T-helper 22 cell (primary cell): ENCODE measurements at places on chromosomes 11 and 22.

DNA sequence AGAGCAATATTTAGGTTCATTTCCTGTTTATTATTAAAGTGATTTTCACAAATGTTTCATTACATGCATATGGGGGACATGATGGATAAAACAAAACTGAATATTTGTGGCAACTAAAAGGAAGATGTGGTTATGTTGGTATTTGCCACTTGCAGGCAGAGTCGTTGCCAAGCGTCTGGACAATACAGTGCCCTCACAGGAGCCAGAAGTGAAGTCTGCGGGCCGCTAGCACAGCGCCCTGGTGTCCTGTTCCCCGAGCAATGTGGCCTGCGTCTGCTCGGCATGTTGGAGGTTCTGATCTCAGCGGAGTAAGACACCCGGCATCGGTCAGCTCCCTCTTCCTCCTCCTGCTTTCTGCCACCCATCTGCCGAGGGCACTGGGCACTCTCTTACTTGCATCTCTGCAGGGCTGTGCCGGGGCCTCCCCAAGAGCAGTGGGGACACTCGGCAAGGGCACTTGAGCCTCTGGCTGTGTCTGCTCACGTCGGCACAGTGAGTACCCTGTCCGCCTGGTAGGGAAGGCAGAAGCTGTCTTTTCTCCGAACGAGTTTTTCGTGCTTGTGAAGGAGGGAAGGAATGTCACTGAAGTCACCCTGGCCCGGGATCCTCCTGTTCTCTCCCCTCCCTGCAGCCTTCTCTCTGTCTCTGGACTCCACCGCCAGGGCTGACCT is 10.5 kb upstream of the TTLL12 start:
- DNase-seq: no peak

- no peak for DNase-seq
Measured at GRCh38 chr11:32891657-32892354, 805 bp upstream of the QSER1 start.

- DNase-seq: no peak
Measured at GRCh38 chr22:24542641-24543040, 12.3 kb downstream of the GUCD1 start.

- no peak for DNase-seq
Measured at GRCh38 chr11:76217653-76218160, 11.4 kb upstream of the WNT11 start.

DNA sequence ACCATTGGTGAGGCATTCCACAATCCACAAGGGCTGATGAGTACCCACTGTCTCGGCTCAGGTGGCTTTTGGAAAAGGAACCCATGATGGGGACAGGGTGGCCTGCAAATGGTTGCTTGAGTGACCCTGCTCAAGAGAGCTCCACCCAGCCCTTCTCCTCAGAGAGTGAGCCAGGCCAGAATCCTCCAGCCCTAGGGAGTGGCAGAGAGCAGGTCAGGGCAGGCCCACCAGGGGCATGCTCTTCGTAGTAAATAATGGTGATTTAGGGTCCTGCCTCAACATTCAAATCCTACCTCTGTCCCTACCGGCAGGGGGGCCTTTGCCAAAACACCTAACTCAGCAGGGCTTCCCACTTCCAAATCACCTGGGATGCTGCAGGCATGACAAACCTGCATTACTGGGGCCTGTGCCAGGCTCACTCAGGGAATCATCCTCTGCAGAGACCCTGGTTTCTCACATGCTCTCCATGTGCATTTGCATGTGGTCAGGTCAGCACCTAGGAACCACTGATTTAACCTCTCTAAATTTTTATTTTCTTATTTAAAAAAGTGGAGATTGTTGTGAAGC is 17.3 kb upstream of the TP53I11 start:
- no peak for DNase-seq

GRCh38 chr11:17855531-17856290 is 121.1 kb downstream of the KCNC1 start:
- DNase-seq: no peak

GRCh38 chr11:94928117-94928990 is 45.0 kb downstream of the CWC15 start:
- no peak for DNase-seq

- DNase-seq: no peak
Measured at GRCh38 chr11:79362206-79362757, 78.5 kb downstream of the TENM4 start.

DNA sequence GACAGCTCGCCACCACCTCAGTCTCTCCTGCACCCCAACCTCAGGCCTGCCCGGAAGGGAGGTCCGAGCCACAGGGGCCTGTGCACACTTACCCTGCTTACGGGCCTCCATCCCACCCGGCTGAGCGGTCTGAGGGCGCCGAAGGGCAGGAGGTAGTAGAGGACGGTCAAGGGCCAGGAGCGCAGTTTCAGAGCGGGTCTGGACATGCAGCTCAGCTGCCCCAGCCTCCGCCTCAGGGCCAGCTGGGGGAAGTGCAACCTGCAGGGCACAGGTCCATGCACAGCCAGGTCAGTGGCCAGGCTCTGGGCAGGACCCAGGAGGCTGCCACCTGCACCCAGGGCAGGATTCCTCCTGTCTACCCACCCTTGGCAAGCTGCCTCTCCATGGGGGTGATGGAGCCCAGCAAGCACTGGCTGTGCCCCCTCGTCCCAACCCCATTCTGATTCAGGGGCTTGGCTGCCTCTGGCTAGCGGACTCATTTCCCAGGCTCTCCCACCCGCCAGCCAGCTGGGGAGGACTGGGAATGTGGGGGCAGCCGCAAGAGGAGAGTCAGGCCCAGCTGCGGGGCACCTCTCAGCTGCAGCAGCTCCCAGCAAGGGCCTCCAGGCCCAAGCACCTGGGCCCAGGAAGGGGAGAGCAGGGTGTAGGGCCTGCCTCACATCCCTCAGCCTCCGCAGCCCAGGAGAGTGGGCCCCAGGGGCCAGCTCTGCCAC is 38.3 kb downstream of the PISD start:
- DNase-seq: no peak

GRCh38 chr11:130063451-130063850 is 6.2 kb upstream of the APLP2 start:
- DNase-seq: no peak

GRCh38 chr11:43557553-43558110 is 122.9 kb upstream of the HSD17B12 start:
- no peak for DNase-seq

- no peak for DNase-seq
Measured at GRCh38 chr11:125451400-125452124, 44.5 kb downstream of the FEZ1 start.

GRCh38 chr11:127612607-127613006 is 612.0 kb upstream of the KIRREL3 start:
- DNase-seq: no peak

GRCh38 chr11:18420067-18420466 is 7.9 kb downstream of the LDHC start:
- DNase-seq: no peak

DNA sequence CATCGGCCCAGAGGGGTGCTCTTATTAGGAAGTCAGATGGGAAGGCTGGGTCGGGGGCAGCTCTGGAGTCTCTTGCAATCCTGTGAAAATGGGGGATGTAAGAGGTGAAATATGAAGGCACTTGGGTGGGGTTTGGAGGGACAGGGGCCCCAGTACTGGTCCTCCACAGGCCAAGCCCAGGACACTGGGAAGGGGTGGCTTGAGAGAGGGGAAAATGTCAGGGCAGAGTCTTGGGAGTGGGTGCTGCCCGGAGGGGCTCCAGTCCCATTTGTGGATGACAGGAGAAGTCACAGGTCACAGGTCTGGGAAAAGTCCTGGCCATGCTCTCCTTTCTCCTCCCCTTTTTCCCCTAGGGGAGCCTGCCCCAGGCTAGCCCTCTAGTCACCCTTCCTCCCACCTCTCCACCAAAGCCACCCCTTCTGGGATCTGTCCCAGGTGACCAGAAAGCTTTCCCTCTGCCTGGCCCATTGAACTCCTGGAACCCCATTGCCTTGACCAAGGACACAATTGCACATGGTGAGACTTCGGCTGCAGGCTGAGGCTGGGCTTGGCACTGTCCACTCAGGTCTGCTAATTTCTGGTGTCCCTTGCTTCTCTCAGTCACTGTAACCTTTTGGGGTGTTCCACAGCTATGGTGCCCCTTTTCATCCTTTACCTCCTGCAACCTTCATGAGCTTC is 1465.0 kb downstream of the TBC1D22A start:
- no peak for DNase-seq

GRCh38 chr11:34205326-34206035 is 100.1 kb downstream of the NAT10 start:
- no peak for DNase-seq

GRCh38 chr11:117933930-117934329 is 4.7 kb upstream of the TMPRSS13 start:
- no peak for DNase-seq

DNA sequence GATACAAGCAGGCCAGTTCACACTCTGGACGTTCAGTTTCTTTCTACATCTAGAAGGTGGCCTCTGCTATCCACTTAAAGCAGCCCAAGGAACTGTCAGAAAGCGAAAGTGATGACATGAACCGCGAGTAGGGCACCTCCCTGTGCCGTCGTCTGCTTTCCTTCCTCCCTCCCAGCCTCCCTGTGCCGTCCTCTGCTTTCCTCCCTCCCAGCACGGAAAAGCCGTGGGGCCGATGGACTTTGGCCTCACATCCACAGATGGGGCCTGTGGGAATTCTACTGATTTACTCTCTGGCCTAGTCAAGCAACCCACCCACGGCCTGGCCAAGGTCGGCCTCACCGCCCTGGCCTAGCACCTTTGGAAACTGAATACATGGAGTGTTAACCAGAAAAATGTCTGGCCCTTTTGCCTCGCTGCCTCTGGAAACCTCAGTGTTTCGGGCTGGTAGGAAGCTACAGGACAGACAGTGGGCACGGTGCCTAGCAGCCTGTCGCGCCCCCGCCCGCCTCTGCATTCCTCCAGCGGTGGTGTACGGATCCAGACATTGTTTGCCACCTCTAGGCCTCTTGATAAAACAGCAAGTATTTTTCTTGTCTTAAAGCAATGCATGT is 14.2 kb downstream of the PEX26 start:
- no peak for DNase-seq

DNA sequence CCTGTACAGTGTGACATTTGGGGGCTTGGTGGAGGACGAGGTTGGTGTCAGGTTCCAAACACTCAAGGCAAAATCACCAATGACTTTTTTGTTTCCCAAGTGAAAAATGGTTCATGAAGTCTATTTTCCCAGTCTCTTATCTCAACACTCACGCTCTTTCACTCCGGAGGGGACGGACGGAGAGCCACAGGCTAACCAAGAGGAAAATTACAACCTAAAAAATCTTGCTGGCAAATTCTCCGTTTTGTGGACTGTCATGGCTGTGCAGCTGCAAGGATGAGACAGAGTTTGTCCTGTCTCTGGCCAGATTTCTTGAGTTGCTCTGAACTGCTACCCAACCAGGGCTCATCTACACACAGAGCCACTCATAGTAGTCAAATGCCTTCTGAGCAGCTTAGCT is 101.2 kb downstream of the ABTB2 start:
- no peak for DNase-seq
